MCF 10A (cell line): ENCODE measurements at places on chromosomes 2 and 18. TPM values are rescaled to one million over a fixed set of nuclear protein-coding genes. Genes with fewer than 3 reads are reported as not detected.

The SP140 gene
- 0.61 TPM in 1 of 2 replicates, not detected in the other for total RNA-seq

GRCh38 chr2:181197140-181197760, 216.8 kb downstream of the UBE2E3 start:
- no peak for DNase-seq

DNA sequence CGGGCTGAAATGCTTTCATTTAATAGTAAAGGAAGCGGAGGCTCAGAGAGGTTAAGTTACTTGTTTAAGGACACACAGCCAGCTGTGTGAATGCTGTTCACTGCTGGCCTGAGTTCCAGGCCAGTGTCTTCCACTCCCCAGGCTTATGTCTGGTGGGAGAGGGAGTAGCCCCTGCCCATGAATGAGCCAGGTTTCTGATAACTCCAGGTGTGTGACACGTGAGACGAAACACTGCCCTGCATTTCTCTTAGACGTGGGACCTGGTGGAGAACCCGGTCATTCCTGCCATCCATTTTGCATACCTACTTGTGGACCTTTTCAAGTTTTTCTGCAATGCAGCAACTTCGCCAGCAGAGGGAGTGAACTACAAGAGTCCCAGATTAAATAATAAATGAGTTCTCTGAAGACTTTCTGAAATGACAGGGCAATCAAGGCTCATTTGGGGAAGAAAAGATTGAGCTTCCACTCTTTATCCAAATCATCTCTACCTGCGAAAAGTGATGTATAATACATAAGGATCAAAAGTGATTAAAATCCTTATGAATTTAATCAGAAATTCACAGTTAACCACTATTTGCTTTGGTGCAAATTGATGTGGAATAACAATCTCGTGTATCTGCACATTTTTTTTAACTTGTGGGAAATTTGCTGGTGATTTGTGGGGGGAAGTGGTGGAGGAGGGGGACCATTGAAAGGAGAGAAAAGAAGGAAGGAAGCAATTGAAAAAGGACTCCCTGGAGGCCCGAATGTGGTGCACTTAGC, 79.4 kb upstream of the ASB18 start:
- peak; percentile 73 for DNase-seq

GRCh38 chr18:63974991-63975390, 5.1 kb downstream of the SERPINB8 start:
- DNase-seq = peak; percentile 60

The HOXD13 gene
- not detected in 2 replicates for total RNA-seq

The TMEM37 gene
- total RNA-seq = 0.17 TPM in 1 of 2 replicates, not detected in the other

The SNORC gene
- 7.8 and 8.2 TPM in 2 replicates for total RNA-seq

The REG3A gene
- total RNA-seq = not detected in 2 replicates

The CTDP1 gene
- 20.3 and 25.1 TPM in 2 replicates for total RNA-seq

The RPRM gene
- not detected in 2 replicates for total RNA-seq

The EPG5 gene
- total RNA-seq = 19.4 and 25.7 TPM in 2 replicates

GRCh38 chr2:189954989-189955388, 107.5 kb downstream of the MSTN start:
- no peak for DNase-seq

The KIF1A gene
- total RNA-seq = not detected in 2 replicates

GRCh38 chr2:188315750-188316149, 24.1 kb downstream of the GULP1 start:
- no peak for DNase-seq

GRCh38 chr2:111222204-111222866, 101.6 kb downstream of the BCL2L11 start:
- DNase-seq = no peak
